Calu3 (cell line): ENCODE measurements at places on chromosomes 1 and 21. TPM values are rescaled to one million over a fixed set of nuclear protein-coding genes. Genes with fewer than 3 reads are reported as not detected.

RGS8 gene
- total RNA-seq: not detected in 2 replicates

MFAP2 gene
- total RNA-seq: 0.50 and 1.2 TPM in 2 replicates

KIFAP3 gene
- total RNA-seq: 16.2 and 16.5 TPM in 2 replicates

LCE1A gene
- not detected in 2 replicates for total RNA-seq

F3 gene
- total RNA-seq: 344 and 387 TPM in 2 replicates

LY9 gene
- total RNA-seq: not detected in 2 replicates

AADACL4 gene
- not detected in 2 replicates for total RNA-seq

REN gene
- total RNA-seq: not detected in 2 replicates

CFAP107 gene
- not detected in 2 replicates for total RNA-seq
